ENCODE measurements at places on chromosomes 11 and 22.
A peak's percentile ranks its signal among the peaks of the same experiment; 100 is the strongest.

GRCh38 chr22:24706054-24706453 is 68.5 kb downstream of the PIWIL3 start:
- DNase-seq: no peak

DNA sequence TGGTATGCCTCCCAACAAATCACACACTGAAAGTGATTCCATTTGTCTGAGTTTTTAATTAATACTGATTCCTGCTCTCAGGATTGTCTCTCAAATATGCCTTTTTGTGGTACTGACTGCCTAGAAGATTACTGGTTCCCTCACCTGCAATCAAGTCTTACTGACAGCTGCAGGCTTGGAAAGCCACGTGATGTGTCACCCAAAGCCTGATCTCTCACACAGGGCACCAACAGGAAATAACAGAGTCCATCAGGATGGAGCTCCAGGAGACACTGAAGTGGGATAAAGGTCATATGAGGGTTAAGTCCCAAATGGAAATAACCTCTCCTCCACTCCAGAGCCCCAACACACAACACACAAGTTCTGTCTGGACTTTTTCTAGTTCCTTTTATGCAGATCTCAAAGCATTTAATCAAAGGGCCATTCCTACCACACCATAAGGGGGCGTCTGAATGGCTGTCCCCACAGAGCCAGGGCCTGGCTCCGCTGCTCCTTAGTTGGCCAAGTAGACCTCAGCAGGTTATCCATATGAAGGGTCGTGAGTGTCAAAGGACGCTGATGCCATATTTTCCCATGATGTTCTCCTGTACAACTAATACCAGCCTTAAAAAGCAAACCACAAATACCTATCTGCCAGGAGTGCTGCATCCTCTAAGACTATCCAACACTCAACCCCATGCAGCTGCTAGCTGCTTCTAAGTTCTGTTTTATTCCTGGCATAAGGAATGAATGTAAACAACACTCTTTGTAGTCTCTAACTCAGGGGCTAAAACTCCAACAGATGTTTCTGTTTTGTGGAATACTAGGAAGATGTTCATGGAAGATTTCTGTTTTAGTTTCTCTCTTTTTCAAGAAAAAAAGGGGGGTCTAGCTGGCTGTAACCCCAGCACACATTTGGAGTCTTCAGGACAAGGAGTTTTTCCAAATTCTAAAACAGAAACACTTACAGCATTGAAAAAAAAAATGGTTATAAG is 13.0 kb downstream of the SCUBE2 start:
- DNase-seq: no peak

- peak; percentile 12 for DNase-seq
These were observed 52.6 kb upstream of the NAV2 start for GRCh38 chr11:19660076-19660475.

GRCh38 chr11:84588131-84588829 is 1038.9 kb downstream of the DLG2 start:
- no peak for DNase-seq

DNA sequence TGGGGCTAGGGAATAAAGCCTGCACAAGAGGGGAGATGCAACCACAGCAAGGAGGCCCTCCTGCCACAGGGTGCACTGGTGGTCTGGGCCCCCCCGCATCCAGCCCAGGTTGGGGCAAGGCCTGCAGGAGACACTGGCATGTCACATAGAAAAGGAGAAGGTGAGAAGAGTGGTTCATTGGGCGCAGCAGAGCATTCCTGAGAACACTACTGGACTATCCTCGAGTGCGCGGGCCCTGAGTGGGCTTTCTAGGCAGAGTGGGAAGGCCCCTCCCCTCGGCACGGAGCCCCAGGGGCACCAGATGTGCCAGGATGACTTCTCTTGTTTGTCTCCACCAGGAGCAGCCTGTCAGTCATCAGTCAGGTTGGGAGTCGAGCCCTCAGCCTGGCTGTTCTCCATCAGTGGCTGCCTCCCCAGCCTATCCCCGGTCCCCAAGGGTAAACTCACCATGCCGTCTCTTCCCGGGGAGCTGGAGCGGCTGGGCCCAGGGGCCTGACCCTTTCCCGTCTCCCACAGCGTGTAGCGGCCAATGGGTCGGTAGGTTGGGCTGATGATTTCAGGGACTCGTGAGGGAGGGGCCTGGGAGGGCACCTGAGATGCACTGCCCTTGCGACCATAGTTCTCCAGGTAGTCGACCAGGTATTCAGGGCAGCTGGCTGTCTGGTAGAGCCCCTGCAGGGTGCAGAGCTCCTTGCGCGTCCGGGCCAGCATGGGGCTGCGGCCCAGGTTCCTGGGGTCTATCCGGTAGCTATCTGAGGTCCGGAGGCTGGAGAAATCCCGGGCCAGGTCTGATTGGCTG is 9.0 kb downstream of the USP2 start:
- no peak for DNase-seq

- no peak for DNase-seq
These were observed 114.3 kb downstream of the CD44 start for GRCh38 chr11:35253237-35253636.
